CD4-positive, alpha-beta T cell treated with Interleukin-10 for 1 hour (primary cell): ENCODE measurements at places on chromosomes 7 and 10.

DNA sequence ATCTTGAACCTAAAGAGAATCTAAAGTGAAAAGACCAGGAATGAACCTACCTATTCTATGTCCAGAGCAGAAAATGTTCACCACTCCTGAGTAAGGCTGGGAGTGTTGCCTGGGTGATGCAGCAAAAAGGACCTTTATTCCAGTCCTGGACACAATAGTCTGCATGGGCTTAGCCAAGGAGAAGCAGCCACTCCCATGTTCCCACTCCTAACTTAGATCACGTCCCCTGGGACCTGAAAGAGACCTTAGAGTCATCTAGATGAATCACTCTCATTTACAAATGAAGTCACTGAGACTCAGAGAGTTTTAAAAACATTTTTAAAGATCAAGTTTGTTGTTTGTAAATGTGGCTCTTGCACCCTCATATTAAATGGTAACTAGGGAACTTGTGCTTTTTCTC, 763.4 kb downstream of the KCNMA1 start:
- no peak for DNase-seq

- no peak for DNase-seq
These were observed 9.7 kb downstream of the ITPRIP start for GRCh38 chr10:104328646-104328895.

DNA sequence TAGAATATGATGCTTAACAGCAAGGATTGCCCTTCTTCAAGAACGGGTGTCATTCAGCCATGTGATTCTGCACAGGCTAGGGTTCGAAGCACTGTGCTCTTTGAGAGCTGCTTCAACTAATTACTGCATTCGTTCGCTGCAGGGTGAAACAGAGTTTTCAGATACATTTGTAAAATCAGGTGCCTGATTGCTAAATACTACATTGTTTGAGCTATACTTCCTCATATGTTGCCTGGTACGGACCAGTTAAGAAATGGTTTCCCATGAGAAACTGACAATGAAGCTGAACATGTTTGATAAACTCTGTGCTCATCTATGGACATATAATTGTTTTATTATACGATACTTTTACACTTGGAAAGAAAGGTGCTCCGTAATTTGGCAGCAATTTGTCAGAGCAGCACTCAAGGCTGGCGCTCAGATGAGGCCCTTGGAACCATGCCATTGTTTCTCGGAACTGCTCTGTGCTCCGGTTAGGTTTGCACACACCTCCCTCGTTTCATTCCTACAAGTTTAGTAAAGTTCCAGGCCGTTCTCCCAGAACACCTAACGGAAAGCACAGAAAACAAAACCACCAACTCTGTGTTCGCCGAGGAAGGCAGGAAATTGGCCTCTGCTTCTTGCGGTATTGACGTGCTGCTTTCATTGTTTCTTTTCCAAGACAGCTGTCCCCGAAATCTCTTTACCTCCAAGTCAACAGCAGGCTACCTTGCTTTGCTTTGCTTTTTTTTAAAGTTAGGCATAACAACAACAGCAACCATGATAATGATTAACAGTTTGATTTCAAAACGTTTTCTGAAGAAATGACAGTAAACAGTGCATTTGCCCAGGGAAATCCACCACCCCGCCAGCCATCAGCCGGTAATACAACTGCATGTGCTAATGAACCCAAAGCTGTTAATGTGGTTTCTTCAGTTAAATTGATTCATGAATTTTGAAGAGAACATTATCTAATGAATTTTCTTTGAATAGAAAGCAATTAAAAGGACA, 206.9 kb downstream of the EBF3 start:
- no peak for DNase-seq

GRCh38 chr10:83849150-83849549, 290.2 kb upstream of the GHITM start:
- no peak for DNase-seq

GRCh38 chr7:7157887-7158271, 24.5 kb upstream of the C1GALT1 start:
- DNase-seq = no peak

- DNase-seq = no peak
These were observed 41.1 kb upstream of the FIGNL1 start for GRCh38 chr7:50491209-50491608.

GRCh38 chr7:98051118-98051744, 55.4 kb upstream of the LMTK2 start:
- peak; percentile 51 for DNase-seq

- DNase-seq = no peak
These were observed 1134.0 kb upstream of the LRRN3 start for GRCh38 chr7:109956916-109957315.

DNA sequence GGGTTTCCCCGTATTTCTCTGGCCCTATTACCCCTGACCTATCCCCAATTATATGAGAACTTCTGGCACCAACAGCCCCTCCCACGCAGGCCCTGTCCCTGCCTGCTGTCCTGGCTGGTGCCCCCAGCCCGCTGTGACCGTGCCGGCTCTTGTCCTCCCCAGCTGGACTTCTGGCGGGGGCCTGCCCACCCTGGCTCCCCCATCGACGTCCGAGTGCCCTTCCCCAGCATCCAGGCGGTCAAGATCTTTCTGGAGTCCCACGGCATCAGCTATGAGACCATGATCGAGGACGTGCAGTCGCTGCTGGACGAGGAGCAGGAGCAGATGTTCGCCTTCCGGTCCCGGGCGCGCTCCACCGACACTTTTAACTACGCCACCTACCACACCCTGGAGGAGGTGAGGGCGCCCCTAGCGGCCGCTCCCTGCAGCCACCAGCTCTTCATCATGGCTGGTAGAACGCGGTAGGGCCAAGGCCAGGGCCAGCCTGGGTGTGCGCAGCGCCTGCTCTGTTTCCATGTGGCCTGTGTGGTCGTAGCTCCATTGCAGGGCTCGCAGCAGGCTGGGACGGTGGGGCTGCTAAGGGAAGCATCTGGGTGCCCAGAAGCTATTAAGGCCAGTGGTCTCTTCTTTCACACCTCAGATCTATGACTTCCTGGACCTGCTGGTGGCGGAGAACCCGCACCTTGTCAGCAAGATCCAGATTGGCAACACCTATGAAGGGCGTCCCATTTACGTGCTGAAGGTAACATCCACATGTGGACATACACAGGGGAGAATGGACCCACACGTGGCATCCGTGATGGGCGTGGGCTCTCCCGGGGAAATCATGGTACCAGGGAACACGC, 1.4 kb downstream of the CPA1 start:
- DNase-seq = no peak
